ENCODE measurements at places on chromosomes 13 and 19.

- DNase-seq, result peak; percentile 12
Measured at GRCh38 chr13:100454876-100455275, 133.7 kb downstream of the GGACT start.

DNA sequence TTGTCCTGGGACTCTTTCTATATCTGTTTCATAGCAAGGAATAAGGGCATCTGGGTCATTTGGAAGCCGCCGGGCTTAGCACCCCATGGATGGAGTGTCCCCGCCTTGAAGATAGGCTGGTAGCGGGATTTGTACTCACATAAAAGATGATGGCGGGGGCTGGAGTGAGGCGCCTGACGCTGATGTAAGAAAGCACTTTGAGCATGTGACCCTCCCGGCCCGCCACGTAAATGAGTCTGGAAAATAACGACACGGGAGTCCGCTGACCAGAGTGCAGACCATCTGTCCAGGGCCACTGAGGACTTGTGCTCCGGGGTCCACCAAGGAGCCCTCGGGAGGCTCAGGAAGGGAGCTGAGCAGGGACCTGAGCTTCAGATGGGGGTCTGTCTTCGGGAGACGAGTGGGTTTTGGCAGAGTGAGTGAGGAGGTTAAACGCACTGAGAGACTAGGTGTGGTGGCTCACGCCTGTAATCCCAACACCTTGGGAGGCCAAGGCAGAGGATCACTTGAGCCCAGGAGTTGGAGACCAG is 25.8 kb downstream of the SLC7A9 start:
- no peak for DNase-seq

- no peak for DNase-seq
Measured at GRCh38 chr13:79194727-79195126, 211.3 kb downstream of the RBM26 start.

DNA sequence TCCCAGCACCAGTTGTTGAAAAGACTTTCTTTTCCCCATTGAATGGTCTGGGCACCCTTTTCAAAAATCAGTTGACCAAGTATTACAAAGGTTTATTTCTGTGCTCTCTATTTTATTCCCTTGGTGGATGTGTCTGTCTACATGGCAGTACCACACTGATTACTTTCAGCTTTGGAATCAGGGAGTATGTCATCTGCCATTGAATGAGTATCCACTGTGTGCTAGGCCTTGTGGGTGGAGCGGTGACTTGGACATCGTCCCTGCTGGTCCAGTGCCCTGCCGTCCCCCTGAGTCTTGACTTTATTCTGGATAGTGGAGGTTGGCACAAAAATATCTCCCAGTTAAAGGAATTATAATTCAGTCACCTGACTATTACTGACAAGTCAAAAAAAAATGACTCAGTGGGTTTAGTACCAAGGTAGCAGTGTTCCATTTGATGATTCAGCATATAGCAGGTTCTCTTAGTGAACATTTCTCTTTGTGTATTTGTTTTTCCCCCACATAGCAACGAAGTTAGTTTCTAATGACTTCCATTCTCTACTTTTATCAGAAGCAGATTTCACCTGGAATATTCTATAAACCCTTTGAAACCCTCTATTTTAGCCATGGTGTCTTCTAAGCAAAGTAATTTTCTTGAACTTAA is 3.9 kb downstream of the UPF3A start:
- no peak for DNase-seq

- DNase-seq, result no peak
Measured at GRCh38 chr19:50272263-50272897, 56.8 kb downstream of the KCNC3 start.

- DNase-seq, result no peak
Measured at GRCh38 chr19:31503211-31503610, 154.0 kb upstream of the TSHZ3 start.

GRCh38 chr13:51945149-51945548 is 66.1 kb downstream of the ATP7B start:
- DNase-seq, result no peak

- DNase-seq, result no peak
Measured at GRCh38 chr19:55099557-55100506, 17.6 kb downstream of the PPP1R12C start.

DNA sequence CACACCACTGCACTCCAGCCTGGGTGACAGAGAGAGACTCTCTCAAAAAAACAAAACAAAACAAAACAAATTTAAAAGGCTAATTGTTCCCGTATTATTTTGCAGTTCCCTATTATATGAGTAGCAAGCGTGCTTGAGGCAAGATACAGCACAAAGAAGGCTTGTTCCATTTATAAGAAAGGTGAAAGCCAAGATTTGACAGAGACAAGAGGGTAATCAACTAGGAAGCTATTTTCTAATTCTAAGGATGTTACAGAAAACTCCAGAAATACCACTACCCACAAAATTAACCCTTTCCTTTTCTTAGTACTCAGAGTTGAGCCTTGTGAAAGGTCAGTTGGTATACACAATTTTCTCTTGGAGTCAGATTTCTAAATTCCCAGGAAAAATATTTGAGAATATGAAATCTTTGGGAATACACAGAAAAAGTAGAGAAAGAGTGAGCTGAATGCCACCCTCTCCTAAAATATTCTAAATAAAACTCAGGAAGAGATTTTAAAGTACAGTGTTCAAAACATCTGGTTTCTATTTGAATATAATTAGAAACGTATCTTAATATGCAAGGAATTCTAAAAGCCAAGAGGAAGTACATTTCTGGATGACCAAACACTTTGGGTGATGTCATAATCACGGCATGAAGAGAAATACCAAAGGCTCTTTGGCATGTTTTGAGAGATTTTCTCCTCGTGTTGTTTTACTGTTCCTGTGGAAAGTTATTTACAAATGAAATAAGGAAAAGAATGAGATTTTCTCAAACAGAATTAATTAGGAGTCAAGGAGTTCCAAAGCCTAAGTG is 63.0 kb upstream of the FLT1 start:
- no peak for DNase-seq

- DNase-seq, result no peak
Measured at GRCh38 chr13:42633495-42633894, 59.5 kb downstream of the TNFSF11 start.

GRCh38 chr19:3504735-3505134 is 1.4 kb upstream of the FZR1 start:
- DNase-seq, result no peak

DNA sequence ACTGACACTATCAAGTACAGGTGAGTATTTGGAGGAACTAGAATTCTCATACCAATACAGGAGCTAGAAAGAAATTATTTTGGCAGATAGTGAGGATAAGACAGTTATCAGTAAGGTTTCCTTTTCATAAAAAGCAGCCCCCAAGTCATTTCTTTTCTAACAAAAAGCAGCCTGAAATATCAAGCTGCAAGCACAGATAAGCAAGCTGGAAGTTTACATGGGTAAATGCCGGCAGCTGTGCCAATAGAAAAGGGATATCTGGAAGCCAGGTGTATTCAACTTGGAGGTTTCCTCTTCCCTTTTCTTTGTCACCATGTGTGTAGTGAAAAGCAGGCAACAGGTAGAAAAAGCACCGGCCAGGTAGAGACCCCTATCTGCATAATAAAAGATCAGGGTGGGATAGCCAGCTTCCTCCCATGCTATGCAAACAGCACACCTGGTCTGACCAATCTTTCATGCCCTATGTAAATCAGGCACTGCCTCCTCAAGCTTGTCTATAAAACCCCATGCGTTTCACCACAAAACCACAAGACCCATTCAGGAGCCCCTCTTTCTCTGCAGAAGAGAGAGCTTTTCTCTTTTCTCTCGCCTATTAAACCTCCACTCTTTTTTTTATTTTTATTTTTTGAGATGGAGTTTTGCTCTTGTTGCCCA is 22.9 kb downstream of the CYP4F2 start:
- DNase-seq, result no peak

DNA sequence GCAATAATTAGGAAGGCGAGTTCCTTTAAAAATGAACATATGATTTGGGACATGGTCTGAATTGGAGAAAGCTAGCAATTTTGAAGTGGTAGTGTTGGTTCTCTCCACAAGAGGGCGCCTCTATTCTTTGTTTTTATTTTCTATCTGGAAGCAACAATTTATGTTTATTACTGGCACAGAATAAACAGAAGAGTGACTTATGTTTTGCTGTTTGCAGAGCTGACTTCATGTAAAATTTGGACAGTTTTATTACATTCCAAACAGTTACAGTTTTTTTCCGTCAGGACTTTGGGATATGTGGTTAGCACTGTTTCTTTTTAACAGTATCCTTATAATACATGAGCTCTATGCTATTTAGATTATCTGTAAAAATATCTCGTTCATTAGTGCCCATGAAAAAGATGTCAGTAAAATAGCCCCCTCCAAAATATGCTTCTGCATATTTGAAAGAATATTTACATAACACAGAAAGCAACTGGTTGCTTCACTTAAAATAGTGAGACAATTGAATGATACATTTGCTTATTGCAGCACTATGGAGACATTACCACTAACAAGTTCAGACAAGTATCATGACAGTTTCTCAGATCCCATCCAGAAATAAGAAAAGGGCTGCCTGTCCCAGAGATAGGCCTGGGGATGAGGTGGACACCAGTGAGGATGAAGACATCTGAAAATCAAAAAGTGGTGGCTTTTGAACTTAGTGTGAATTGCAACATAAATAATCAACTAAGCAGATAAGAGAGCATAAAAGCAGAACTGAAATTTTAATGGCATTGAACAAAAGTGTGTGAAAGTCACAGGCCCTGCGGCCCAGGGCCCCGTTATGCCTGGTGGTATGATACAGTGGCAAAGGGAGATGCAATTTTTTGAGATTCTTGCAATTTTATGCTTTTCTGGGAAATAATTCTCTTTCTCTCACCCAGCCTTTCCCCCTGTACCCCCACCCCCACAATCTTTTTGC is 32.3 kb upstream of the FGF9 start:
- peak; percentile 10 for DNase-seq

DNA sequence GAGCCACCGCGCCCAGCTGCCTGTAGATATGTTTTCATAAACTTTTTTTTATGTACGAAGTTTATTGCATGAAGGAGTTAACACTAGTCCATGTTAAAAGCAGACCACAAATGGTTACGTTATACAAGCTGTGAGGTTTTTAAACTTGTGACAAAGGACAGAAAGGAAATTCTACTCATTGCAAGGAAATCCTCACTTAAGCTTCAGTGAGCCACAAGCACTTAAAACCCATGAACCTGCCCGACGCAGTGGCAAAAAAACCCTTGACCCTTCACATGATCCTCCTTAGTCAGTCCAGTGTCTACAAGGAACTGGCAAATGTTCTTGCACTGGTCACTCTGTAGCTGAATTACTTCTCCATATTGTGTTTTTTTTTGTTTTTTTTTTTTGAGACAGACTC is 4.2 kb downstream of the MPND start:
- DNase-seq, result no peak

DNA sequence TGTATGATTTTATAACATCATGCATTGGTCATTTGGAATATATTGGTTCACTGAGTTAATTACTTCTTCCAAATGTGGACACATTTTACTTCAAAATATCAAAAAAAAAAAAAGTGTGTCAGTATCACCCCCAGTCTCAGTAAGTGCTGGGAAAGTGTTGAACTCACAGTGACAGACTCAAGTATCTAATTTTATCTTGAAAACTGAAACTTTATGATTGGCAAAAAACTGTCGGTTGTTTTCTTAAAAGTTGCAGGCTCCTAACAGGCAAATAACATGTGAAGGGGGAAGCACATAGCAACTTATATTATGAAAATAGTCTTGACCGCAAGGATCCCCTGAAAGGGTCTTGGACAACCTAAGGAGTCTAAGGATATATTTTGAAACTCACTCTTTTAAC is 33.5 kb upstream of the TPP2 start:
- no peak for DNase-seq

- DNase-seq, result no peak
Measured at GRCh38 chr13:45401314-45401713, 16.9 kb downstream of the SLC25A30 start.

- DNase-seq, result no peak
Measured at GRCh38 chr13:54614726-54615125, 1586.1 kb downstream of the OLFM4 start.

DNA sequence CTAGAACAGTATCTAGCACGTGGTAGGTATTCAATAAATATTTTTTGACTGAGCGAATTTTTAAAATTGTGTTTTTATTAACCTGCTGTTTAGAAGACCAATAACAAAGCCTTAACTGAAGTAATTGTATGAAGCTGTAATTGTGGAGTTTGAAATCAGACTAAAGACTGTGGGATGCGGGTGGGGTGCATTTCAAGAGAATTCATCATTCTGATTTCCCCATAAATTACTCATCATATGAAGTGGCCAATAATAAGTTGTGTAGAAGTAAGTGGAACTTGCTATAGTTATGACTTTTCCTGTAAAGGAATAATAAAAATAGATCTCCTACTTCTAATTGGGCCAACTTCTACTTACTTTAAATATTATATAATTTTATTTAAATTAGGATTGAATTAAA is 449.3 kb downstream of the PCDH9 start:
- DNase-seq, result no peak

GRCh38 chr13:94160875-94161274 is 318.6 kb downstream of the DCT start:
- no peak for DNase-seq

DNA sequence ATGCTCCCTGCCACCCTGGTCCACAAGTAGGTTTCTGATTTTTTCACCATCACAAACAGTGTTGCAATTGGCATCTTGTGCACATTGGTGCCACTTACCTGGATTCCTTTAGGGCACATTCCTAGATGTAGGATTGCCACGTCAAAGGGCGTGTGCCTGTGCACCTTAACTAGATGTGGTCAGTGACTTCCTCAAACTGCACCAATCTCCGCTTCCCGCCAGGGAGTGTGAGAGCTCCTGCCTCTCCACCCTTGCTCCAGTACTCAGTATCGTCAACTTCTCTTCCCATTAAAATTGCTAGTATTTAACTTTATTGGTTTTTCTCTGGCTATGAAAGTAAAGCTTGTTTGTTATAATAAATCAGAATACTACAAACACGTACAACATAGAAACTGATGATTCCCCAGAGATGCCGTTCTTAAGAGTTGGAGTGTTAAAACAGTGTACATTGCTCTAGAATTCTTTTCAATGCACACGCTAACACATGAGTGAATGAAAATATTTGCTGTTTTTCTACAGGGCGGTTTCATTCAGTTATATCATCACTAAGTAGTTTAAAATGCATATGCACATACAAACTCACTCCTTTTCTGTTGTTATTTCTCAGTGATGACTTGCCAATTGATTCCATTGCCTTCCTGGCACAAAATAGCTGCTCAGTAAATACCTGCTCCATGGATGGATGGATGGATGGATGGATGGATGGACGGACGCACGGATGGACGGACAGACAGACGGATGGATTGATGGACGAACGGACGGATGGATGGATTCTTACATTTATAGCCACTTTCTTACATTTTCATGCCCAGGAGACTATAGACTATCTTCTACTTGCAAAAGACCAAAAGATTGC is 23.4 kb downstream of the CCNE1 start:
- DNase-seq, result no peak

DNA sequence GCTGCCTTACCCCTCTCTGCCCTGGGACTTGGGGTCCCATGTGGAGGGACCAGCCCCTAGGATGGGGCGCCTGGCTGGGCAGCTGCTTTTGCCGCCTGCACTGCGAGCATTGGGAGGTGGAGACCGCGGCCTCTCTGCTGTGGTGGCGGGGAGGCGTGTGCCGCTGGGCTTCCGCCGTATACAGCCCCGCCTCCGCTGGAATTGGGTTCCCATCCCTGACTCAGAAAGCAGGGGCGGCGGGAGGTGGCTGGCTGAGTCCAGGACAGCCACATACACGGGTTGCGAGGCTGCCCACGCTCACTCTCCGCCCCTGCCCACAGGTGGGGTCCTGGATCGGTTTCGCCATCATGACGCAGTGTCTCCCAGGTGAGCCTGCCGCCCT is 6.6 kb downstream of the NDUFB7 start:
- DNase-seq, result no peak

- DNase-seq, result no peak
Measured at GRCh38 chr13:55091172-55091571, 2049.5 kb upstream of the PRR20A start.

GRCh38 chr19:58555920-58556621 is 1.2 kb upstream of the CHMP2A start:
- DNase-seq, result no peak
